ENCODE measurements at places on chromosomes 2 and 18.

DNA sequence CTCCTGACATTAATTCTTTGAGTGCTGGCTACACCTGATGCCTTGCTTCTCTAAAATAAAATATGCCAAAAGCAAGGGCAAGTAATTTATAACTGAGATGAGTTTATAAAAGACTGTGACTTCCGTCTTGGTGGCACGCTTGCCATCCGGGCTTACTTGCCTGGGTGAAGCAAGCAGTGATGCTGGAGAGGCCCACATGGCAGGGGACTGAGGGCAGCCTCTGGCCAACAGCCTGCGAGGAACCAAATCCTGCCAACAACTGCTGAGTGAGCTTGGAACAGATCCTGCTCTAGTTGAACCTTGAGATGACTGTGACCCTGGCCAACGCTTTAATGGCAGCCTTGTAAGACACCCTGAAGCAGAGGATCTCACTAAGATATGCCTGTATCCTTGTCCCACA is 96.1 kb upstream of the CAPN13 start:
- no peak for DNase-seq

- peak; percentile 71 for DNase-seq
Observed at GRCh38 chr2:85551698-85552678, 9.3 kb downstream of the GGCX start.

DNA sequence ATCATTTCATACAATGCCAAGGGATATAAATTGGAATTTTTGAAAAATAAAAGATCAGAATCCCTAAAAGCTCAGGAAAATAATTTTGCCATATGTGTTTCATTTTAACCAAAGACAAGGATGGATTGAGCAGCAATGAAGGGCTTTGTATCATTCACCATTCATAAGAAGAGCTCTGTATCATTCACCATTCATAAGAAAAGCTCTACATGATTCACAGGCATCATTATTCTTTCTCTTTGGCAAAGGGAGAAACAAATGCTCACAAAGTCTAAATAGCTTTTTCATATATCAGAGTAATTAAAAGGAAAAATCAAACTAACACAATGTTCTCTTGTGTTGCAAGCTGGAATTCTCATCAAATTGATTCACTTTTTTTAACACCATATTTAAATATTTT is 169.1 kb upstream of the MC4R start:
- no peak for DNase-seq

- DNase-seq: no peak
Observed at GRCh38 chr2:102141011-102141943, 1.3 kb upstream of the IL1R1 start.

DNA sequence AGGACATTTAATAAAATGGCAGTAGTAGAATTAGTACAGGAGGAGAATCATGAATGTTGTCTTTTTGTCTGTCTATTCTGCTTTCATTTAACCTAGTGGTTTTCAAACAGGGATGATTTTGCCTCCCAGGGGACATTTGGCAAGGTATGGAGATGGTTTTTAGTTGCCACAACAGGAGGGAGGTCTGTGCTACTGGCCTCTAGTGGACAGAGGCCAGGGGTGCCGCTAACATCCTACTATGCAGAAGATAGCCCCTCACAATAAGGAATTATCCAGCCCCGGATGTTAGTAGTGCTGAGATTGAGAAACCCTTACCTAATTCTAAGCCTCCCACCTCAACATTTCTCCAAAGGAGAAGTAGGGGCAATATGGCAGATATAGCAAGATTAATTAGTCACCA is 18.3 kb downstream of the FASTKD2 start:
- DNase-seq: no peak

GRCh38 chr2:85324639-85325465 is 2.9 kb downstream of the TGOLN2 start:
- DNase-seq: no peak

GRCh38 chr2:9158786-9159779 is 47.5 kb upstream of the ASAP2 start:
- DNase-seq: no peak

DNA sequence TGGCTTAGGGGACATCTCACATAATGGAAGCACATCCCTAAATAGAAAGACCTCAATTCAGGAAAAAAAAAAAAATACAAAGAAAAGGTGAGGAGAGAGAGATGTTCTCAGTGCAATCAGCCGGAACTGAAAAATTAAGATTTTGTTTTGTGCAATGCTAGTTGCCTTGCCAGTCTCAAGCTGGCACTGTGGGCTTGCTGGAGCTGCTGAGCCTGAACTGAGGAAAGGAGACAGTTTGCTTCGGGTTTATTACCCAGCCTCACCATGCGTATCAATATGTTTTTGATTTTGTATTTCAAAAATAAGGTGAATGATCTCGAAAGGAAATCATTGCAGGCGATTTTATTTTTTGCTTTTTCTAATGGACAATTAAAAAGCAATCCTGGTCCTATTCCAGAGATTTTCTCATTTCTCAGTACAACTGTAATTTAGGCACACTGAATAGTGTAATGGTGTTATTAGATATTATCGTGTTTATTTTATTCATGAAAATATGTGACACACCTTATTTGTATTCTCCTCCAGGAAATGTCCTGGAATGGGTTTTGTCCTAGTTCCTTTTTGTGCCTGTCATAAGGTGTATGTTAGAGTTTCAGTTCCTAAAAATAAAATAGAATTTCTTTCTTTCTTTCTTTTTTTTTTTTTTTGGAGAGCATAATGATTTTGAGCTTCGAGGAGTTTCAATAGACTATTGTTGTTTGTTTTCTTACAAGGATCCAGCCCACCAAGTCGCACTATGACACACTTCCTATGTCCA is 72.8 kb upstream of the ZEB2 start:
- DNase-seq: no peak

- DNase-seq: no peak
Observed at GRCh38 chr2:223822818-223823217, 14.6 kb downstream of the AP1S3 start.

- no peak for DNase-seq
Observed at GRCh38 chr2:204066051-204066450, 129.5 kb downstream of the ICOS start.

DNA sequence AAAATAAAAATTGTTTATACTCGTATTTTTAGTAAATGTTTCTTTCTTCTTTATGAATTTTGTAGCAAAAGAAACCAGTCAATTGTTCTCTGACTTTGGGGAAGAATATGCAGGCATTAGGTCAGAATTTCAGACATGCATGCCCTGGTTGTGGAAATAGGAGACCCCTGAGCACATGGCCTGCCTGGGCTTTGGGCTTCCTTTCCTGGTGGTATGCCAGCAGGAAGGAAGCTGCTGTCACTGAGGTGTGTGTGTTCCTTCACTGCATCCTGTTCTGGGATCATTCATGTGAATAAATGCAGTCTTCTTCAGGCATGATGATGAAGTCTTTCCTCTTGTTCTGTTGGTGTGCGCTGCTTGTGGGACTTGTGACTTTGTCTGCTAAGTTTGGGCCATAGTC is 920.2 kb upstream of the VRK2 start:
- no peak for DNase-seq

DNA sequence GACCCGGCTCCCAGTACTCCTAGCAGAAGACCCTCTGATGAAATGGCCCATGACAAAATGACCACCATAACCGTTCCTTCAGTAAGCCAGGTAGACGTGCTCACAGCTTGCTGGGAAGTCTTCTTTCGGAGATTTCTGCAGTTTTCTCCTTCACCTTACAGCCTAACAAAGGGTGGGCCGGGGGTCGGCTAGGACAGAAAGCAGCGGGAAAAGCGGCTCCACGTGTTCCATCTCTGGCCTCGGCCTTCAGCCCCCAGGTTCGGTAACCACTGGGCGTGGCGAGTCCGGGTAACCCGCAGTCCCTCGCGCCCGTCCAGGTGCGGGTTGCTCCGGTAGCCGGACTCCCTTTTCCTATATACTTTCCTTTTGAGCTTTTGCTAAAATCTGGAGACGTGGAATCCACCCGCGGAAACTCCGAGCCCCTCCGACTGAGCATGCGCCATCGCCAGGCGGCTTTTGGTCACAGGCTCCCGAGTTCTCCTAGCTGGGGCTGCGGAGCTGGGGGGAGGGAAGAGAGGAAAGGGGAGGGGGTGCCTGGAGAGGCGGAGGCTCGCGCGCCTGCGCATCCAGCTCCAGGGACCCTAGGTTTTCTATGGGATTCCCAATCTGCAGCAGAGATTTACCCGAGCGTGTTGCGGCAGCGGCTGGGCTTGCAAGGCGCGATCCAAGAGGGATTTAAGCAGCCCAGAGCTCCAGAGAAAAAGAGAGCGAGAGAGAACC is at the start of gene VSNL1:
TSS of gene VSNL1 (plus strand) at position 604 of the 720 bp plus-strand sequence. CDS start 51,379 bp downstream, outside the sequence.
- DNase-seq: no peak

GRCh38 chr2:118923371-118923770 is 18.6 kb upstream of the MARCO start:
- no peak for DNase-seq

DNA sequence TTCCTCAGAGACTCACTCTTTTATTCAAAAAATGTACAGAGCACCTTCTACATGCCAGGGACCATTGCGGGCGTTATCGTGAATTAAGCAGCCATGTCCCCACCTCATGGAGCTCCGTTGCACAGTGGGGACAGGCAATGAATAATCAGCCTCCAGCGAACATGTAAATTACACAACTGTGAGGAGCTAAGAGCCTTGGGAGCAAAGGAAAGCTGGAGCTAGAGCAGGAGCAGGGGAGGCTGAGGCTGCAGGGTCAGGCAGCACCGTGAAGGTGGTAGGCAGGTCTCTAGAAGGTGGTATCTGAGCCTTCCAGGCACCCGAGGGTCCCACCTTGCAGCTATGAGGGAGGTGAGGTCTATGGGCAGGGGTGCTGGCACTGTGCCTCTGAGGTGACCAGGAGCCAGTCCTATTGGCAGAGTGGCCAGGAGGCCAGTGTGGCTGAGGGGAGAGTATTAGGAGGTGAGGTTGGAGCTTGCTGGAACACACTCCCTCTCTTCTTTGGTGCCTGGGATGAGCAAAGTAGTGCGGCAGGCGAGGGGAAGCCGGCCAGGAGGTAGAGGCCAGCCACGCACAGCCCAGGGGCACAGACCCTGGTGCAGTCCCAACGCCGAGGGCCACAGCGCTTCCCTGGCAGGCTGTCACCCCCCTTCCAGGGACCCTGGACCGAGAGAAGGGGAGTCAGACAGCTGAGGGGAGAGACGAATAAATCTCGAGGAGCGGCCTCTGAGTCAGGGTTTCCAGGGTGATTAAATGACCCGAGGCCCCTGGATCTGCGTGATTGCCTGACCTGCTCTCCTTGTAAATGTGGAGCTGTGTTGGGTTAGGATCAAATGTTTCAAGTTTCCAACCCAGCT is 167.3 kb downstream of the SEPTIN10 start:
- no peak for DNase-seq

Data from activated T-cell treated with anti-CD3 and anti-CD28 coated beads for 48 hours (primary cell).